ENCODE measurements at places on chromosomes 16 and 17.

GRCh38 chr16:19872179-19872863 lies 12.3 kb downstream of the GPRC5B start:
- peak; percentile 86 for DNase-seq

DNA sequence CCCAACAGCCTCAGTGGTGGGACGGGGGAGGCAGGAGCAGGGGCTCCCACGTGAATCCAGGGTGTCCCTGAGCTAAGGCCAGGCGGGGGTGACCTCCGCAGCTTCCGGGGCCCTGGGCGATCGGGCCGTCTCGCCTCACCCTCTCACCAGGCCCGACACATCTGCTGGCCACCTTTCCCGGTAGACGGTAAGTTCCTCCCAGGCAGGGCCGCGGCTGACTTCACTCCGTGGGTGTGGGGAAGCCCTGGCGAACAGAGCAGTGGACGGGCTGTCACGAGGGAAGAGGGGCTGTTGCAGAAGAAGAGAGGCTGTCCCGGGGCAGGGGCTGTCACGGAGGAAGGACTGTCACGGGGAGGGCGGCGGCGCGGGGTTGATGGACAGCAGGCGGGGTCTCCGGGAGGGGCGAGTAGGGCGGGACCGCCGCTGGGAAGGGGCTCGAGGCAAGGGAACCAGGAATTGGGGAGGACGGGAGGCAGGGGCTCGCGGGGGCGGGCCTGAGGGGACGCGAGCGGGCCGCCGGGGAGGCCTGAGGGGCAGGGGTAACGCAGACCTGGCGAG lies 498 bp downstream of the PKMYT1 start:
- DNase-seq: no peak

DNA sequence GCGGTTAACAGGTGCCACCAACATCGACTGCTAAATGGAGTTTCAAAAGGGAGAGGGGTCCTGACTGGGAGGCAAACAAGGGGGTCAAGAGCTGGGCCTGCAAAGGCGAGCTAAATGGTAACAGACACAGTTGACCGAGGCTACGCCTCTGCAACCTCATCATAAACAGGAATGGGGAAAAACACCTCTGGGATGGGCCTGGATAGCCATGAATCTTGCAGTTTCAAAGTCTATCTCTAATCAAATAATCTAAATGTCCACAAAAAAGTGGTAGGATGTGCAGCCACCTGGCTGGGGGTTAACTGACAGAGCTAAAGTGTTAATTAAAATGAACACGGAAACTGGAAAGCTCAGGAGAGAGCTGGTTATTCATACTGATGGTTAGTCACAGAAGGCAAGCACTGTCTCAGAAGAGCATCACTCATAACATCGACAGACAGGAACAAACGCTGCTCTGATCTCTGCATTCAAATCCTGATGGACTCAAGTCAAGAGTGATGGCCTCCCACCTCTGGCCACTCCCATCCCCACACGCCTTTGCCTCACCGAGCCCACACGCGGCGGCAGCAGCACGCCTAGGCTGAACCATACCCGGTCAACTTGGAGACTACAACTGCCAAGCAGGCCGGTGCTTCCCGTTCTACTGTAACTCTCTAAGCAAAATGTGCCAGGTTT lies 56.3 kb downstream of the CREBBP start:
- no peak for DNase-seq

GRCh38 chr16:54143934-54144571 lies 142.5 kb downstream of the IRX3 start:
- no peak for DNase-seq

DNA sequence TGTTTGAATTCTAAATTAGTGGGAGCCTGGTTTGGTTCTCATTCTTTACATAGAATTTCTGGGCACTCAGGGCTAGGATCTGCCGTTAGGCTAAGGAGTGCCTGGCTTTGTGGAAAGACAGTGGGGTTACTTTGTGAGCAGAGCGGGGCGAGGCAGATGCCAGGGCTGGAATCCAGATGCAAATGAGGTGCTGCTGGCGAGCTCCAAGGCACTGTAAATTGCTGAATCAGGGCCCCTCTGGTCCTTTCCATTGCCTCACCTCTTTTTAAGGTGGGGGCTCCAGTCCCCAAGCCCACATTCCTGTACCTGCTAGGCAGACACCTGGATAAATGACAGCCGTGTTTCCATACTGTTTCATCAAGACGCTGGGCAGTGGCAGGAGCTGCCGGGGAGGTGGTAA lies 33.8 kb downstream of the PIPOX start:
- peak; percentile 61 for DNase-seq

- DNase-seq: peak; percentile 80
Observed at GRCh38 chr16:57802341-57803133, at the start of gene KIFC3. TSS of gene KIFC3 (minus strand) at chr16:57802491. CDS start at chr16:57798243, 4,248 bp downstream.

- no peak for DNase-seq
Observed at GRCh38 chr17:14886200-14886739, 378.9 kb downstream of the PMP22 start.

DNA sequence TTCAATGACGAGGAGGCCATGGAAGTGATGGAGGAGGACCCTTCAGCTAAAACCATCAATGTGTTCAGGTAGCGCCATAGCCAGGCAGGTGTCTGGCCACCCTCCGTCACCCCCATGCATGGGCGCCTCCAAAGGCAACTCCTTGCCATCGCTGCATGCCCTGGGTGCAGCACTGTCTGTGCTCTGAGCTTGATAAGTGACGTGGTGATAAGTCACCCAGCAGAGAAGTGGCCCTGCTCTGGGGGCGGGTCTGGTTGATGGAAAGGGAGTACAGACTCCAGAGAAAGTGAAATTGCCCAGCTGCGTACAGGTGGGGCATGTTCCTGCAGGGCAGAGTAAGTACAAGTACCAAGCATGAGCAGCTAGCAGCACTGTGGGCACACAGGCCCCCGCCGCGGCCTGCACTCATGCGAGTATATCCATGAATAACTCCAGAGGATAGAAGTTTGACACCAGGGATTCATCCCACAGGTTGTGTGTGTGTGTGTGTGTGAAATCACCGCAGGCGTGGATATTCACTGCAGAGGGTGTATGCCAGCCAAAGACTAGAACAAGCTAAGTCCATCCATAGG lies 13.1 kb downstream of the DNAI2 start:
- DNase-seq: no peak

GRCh38 chr17:68594552-68594951 lies 6.6 kb downstream of the FAM20A start:
- DNase-seq: no peak

GRCh38 chr17:52148969-52149351 lies 9.6 kb downstream of the CA10 start:
- DNase-seq: no peak

DNA sequence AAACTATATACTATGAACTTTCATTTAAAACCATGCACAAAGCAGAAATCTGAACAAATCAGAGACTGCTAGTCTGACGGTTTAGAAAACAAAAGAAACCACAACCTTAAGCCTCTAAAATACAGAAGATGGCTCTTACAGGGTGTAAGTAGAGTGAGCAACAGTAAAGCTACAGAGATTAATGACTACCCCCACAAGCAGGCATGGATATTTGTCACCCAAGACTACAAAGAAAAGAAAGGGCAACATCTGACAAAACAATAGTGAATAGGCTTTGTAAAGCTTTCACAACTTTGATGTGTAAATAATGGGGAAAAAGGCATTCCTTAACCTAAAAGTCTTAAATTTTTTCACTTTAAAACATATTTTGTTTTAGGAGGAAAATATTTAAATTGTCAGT lies 75.0 kb downstream of the SPAG9 start:
- DNase-seq: no peak

GRCh38 chr16:67987460-67988160 lies 7.3 kb upstream of the DPEP3 start:
- no peak for DNase-seq

DNA sequence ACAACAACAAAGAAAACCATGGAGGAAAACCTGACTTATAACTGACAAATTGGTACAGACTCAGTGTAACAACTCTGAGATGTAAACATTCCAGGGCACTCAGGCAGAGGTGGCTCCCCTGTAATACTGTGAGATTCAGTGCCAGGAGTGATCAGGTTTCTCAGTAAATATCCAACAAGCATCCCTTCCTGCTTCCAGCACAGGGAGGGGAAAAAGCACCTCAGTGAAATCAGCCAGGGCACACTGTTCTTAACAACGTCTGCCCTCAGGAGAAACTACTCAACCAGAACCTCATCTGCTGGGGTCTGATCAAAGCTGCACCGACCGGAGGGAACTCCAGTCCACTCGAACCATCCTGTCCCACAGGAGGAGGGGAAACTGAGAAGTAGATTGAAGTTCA lies 52.3 kb downstream of the AMFR start:
- DNase-seq: no peak

DNA sequence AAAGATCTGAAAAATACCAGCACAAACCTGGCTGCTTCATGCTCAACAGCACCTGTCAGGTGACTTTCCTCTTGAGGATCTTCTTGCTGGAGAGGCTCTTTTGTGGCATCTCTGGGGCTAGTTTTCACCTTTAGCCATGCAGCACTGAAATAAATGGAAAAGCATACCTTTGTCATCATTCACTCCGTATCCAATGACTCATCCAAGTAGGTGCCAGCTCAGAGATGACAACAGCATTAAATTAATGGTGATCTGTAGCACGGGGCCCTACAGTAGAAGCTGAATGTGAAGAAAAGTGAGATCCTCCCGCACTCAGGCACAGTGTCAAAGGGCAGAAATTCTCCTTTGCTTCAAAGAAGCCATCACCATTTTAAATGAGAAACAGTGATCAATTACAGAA lies 32.2 kb downstream of the KIAA0753 start:
- no peak for DNase-seq

DNA sequence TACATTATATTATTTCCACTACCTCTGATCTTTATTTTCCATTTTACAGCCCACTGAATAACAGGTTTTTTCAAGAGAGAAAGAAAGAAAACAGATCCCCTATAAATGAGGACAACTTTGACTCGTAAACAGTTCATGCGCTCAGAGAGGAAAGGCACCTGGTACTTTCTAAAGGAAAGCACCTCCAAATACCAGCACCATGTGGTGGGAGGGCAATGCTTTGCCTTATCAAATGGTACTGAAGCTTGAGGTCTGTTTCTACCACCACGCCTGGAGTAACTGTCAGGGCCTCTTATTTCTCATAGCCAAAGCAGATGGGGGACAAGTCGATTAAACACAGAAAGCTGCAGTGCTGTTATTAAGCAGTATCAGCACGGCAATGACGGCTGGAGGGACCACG lies 510.3 kb upstream of the ZFHX3 start:
- no peak for DNase-seq

Data from hippocampal formation (tissue), 2 donors.